ENCODE measurements at places on chromosomes 4 and X.

DNA sequence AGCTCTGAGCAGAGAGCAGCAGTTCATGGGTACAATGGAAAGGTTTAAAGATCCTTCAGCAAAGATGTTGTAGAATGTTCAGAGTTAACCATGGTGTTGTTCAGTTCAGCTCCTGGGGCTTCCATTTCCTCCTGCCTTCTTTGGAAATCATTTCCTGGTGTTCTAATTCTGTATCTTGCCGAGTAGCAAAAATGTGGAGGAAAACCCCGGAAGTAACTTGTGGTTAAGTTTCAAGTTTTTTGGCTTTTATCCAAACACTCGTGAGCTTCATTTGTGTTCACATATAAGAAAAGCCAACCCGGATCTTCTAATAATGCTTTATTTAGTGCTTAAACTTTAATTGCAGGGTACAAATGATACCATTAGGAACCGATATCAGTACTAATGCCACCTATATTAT is 33.6 kb upstream of the ARX start:
- DNase-seq: no peak

GRCh38 chr4:82758701-82759685 is 39.6 kb downstream of the SCD5 start:
- no peak for DNase-seq

DNA sequence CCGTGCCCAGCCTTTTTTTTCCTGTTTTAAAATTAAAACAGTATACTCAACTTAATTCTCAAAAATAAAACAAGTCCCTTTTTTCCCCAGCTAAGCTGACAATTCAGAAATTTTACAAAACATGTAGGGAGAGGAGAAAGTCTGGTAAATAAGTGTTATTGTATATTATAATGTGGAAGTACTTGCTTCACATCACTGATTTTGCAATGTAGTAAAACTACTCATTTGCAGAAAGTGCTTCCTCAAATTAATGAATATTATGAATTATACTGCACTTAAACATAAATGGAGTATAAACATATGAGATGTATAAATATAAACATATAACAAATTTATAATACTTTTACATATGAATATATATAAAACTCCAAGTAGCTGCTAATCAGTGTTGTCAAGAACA is 11.6 kb upstream of the H2AZ1 start:
- DNase-seq: no peak

DNA sequence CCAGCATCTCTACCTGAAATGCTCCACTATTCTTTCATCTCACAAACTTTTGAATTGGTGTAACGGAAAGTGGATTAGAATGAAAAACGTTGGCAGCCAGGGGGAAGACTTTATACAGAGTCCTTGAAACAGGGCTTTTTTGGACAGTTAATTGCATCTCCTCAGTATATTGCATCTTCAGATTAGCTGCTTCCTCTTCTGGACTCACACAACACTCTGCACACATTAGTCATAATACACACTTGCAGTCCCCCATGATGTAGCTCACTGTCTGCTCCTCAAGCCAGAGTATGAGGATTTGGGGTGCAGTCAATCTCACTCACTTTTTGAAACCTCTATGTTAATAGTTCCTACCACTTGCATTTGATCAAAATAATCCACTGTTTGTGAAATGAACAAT is 101.0 kb downstream of the ADGRA3 start:
- no peak for DNase-seq

- DNase-seq: no peak
These were observed 134.9 kb downstream of the STOX2 start for GRCh38 chr4:184039963-184040383.
